Muscle of back (tissue), 13 donors: ENCODE measurements at places on chromosomes 16 and 17. TPM values are rescaled to one million over a fixed set of nuclear protein-coding genes. Genes with fewer than 3 reads are reported as not detected.
A peak's percentile ranks its signal among the peaks of the same experiment; 100 is the strongest.

- DNase-seq, result peak; percentile 40
These were observed 1631.0 kb downstream of the CDH8 start for GRCh38 chr16:60405286-60405685.

- DNase-seq, result no peak
These were observed 6.0 kb downstream of the TEKT5 start for GRCh38 chr16:10688726-10689125.

GRCh38 chr16:11757671-11758545, 15.3 kb upstream of the TXNDC11 start:
- no peak for DNase-seq

Gene NPIPA3
- polyA plus RNA-seq, result 15.2 TPM

Gene HID1
- polyA plus RNA-seq, result 4.6 TPM

Gene FLYWCH1
- 18.6 TPM for polyA plus RNA-seq

- DNase-seq, result no peak
These were observed 39.4 kb downstream of the RTN4RL1 start for GRCh38 chr17:1985686-1986085.

GRCh38 chr17:31095236-31096105, 694 bp downstream of the NF1 start:
- peak; percentile 44 for DNase-seq

DNA sequence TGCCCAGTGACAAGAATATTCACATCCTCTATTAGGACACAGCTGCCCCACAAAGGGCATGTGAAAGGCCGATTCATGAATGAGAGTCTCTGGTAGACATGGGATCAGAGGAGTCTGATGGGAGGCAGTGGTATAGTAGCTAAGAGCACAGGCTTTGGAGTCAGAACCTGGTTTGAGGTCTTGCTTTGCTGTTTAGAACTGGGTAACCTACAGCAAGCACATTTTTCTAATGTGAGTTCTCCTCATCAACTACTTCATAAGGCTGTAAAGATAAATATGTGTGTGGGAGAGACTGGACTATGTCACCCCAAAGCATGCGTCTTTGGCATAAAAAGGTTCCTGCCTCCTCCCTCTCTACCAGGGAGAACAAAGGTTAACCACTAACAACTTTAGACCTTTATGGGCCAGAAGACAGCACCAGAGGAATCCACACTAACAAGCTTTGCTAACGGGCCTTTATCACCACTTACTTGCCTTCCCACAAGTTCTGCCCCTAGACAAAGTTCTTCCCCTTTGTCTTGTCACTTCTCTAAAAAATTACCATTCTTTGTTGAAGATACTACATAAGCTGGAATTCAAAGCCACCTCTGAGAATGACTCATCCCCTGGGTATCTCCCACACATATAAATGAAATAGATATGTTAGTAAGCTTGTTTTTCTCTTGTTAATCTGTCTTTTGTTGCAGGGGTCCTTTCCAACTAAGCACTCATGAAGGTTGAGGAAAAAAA, 21.1 kb downstream of the CDR2 start:
- no peak for DNase-seq

DNA sequence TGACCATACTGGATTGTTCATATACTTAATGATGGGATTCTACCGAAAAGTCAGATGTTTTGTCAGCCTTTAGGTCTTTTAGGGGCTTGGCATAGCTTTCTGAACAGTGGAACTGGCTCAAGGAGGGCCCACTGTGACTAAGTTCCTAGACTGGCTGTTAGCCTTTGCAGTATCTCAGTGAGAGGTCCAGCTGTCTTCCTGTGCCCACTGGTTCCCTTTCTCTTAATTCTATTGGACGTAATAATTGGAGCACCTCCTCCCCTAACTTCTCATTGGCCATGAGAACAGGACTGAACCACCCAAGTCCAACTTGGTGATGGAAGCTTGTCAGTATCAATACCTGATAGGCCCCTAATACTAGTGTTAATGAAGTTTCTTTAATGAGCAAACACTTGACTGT, 13.5 kb downstream of the KPNA2 start:
- DNase-seq, result no peak

DNA sequence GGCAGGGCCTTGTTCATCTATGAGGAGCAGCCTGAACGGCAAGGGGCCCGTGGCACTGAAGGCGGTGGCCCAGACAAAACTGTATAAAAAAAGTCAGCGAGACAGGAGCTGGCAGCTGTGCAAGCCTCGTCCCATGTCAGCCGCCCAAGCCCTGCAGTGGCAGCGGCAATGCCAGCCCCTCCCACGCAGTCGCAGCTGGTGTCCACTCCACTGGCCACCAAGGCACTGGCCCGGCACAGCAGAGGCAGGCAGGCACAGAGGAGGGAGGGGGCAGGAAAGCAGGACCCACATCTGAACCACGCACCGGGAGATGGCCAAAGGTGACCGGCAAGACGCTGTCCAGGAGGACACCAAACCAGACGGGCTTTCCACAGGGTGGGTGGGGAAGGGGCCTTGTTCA, 15.9 kb upstream of the C16orf95 start:
- no peak for DNase-seq

DNA sequence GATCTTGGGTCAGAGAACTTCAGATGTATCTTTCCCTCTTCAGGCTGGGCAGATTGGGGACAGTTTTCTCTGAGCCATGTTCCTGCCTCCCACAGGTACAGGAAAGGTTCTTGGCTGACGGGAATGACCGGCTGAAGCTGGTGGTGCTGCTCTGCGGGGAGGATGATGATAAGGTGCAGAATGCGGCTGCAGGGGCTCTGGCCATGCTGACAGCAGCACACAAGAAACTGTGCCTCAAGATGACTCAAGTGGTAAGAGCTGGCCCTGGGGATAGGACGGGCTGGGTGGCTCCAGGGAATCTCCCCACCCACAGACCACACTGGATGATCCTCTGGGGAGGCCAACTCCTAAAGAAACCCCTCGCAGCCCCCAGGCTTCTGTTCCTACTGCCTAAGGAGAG, 10.9 kb downstream of the SLC35G3 start:
- DNase-seq, result no peak

DNA sequence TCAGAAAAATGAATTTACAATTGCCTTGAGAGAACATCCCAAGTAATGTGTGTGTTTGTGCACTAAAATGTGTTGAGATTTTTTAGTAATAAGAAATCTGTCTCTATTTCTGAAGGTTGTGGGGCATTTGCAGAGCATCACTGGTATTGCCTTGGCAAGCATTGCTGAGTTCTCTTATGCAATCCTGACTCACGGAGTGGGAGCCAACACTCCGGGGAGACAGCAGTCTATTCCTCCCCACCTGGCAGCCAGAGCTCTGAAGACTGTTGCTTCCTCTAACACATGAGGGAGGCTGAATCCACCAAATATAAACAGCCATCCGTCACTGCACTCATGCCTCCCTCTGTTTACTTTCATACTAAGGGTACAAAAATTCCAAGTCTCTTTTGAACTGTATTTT, 10.6 kb downstream of the CNTD1 start:
- DNase-seq, result no peak

Gene PPL
- polyA plus RNA-seq, result 0.99 TPM

DNA sequence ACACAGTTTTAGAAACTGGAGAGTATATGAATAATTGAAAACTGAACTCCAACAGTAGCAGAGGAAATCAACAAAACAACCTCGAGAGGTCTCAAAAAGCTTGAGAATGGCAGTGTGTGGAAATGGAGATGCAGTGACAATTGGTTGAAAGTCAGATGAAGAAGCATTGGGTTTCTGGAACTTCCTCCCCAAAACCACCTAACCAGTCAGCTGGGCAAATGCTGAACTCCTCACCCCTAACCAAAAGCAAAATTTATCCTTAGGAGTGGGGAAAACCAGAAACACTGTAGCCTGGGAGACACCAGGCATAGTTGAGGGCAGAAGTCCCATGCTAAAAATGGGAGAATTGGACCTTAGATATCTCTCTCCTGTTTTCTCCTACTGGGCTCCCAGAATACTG, 109.9 kb downstream of the TANC2 start:
- DNase-seq, result no peak

Gene SPOP
- polyA plus RNA-seq, result 52.1 TPM

DNA sequence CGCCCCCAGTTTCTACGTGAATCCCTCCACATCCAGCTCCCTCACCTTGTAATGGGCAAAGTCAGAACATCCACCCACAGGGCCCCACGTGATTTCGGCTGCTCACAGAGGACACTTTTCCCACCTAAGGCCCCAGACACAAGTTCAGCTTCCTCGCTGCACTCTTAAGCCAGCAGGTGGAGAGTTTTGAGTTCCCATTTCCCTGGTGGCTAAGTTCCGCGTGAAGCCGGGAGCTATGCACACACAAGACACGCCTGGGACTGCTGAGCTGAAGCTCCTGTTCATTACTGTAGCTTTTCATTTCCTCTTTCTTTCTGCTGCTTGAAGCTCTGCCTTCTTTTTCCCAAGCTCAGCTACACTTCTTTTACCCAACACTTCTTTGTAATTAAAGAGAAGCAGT, 273.8 kb downstream of the NPIPA8 start:
- no peak for DNase-seq

Gene CHP2
- 0.25 TPM for polyA plus RNA-seq

- DNase-seq, result no peak
These were observed 9.6 kb downstream of the ITGAD start for GRCh38 chr16:31402687-31403086.

DNA sequence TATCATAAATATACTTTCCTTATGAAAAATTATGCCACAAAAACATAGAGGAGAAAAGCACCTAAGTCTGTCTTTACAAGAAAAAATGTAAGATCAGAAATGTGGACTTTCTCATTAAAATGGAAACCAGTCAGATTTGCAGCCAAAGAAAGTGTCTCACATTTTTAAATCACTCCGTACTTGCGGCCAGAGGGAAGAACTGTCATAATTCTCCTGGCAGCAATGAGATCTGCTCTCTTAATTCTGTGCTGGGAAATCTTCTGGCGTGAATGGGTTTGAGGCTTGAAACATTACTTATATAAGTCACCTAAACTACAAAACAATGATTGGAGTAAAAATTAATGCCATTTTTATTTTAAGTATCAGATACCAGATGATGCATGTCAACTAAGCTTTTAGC, 10.7 kb downstream of the C16orf95 start:
- DNase-seq, result no peak

Gene CNOT1
- polyA plus RNA-seq, result 77.5 TPM

Gene SOX8
- 34.9 TPM for polyA plus RNA-seq

Gene KRTAP3-1
- polyA plus RNA-seq, result not detected

Gene SMIM36
- not detected for polyA plus RNA-seq

DNA sequence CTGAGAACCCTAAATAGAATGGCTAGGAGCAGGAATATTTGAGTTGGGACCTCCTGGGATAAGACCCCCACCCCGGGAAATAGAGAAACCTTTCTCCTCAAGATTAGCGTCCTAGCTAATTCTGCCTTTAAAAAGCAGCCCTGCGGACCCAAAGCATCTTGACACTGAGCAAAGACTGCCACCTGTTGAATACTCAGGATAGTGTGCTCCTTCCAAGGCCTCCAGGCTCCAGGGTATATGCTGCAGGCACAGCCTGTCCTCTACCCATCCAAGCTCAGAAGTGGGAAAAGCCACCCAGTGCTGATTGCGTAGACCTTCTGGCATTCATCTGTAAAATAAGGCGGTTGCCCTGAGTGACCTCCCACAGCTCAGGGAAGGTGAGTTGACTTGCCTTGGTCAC, 456.2 kb upstream of the DYNLRB2 start:
- DNase-seq, result peak; percentile 73

GRCh38 chr16:21277927-21278706, at the start of gene CRYM:
Gene CRYM, minus strand, starts transcription at chr16:21278290. Its CDS starts 39 bp downstream, at chr16:21278251.
- peak; percentile 63 for DNase-seq

DNA sequence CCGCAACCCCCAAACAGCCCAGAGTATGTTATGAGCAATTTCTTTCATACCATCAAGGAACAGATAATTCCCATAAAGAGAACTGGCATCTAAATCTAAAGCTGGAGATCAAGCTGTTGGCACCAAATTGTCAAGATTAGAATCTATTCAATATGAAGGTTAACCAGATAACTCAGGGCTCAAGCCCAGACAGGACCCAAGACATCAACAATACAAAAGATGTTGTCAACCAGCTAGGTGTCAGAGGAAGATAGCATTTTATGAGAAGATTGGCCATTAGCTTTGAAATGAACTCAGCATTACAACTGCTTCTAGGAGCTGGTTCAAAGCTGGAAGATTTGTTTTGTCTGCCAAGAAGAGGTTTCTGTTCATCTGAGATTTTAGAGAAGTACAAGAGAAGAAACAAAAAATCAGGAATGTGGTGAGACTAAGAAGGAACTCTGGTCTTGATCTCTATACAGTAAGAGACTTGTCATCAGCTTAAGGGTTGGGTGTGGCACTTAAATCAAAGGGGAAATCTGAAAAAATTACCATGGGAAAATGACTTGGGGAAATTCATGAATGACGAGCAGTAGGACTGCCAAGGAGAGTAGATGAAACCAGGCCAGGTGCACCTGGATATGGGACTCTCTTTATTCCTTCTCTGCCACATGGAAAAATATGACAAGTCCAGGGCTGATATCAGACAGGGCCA, 64.2 kb upstream of the COX10 start:
- DNase-seq, result no peak

GRCh38 chr17:81338274-81339190, 43.4 kb upstream of the SLC38A10 start:
- no peak for DNase-seq

GRCh38 chr16:26593700-26594099, 473.0 kb upstream of the C16orf82 start:
- no peak for DNase-seq

DNA sequence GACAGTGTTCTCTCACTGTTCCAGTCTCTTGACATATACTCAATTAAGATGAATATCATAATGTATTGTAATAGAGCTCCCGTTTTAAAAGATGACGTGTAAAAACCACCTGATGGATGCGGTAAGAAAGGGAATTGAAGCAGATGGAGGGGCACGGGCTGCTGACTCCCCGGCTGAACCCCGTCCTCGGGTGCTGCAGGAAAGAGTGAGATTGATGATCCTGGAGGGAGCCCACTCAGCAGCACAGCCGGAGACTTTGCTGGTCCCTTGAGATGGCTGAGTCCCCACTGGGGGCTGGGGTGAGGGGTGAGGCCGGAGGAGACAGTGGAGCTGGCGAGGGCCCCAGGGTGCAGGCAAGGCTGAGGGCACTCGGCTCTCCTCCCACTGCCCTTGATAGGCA, 217.4 kb downstream of the RPTOR start:
- no peak for DNase-seq

DNA sequence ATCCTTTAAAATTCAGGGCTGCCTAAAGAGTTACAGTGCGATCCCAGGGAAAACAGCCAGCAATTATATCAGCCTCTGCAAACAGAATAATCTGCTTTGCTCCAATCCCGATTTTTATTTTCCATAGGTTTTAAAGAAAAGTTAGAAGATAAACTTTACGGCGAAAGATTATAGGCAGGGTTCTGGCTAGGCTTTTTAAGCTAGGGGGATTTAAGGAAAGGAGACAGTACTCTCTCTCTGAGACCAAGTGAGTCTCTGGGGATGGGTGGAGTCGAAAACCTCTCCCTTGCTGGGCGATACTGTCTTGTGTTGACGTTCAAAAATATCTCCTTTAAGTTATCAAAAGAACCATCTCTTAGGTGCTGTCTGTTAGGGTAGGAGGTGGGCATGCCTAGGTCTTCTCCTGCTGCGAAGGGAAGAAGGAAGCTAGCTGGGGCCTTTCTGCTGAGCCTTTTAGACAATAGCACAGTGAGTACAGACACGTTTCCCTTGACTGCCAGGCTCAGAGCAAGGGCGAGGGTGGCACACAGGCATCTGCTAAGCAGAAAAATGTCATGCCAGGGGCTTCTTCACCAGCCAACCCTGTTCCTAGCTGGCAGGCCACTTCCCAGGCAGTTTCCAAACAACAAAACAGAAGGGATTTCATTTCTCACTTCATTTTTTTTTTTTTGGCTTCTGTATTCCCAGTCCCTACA, 167.9 kb upstream of the MAF start:
- no peak for DNase-seq
